ENCODE measurements at places on chromosomes 2 and 18. TPM values are rescaled to one million over a fixed set of nuclear protein-coding genes. Genes with fewer than 3 reads are reported as not detected.

DNA sequence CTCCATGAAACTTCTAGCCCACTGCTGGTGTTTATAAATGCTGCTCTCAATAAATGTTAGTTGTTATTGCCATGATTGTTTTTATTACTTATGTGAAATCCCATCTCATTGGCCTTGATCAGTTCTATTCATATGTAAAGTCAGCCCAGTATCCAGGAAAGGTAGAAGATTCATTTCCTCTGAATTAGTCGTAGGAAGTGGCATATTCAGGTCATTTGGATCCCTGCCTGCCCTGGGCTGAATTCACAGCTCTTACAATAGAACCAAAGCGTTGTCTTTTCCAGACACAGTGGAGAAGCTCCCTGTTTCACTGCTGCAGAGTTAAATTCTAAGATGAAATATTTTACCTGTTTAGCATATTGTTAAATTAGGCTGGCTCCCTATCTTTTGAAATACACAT, 70.3 kb downstream of the MAIP1 start:
- DNase-seq, result no peak

FNDC4 gene
- 8.0 TPM for total RNA-seq

GRCh38 chr2:16665748-16666448, at the start of gene CYRIA:
TSS of gene CYRIA (minus strand) at chr2:16665834. CDS start at chr2:16588119, 77,715 bp downstream.
- DNase-seq, result no peak

GRCh38 chr18:47895565-47896250, 34.8 kb downstream of the SMAD2 start:
- no peak for DNase-seq

GRCh38 chr18:59065684-59066083, 74.0 kb upstream of the SEC11C start:
- no peak for DNase-seq

MEP1B gene
- total RNA-seq, result not detected

MERTK gene
- 5.5 TPM for total RNA-seq

GRCh38 chr2:202529389-202529788, 105.4 kb upstream of the FAM117B start:
- DNase-seq, result no peak
